ENCODE measurements at places on chromosomes 3 and 15.
A peak's percentile ranks its signal among the peaks of the same experiment; 100 is the strongest.

DNA sequence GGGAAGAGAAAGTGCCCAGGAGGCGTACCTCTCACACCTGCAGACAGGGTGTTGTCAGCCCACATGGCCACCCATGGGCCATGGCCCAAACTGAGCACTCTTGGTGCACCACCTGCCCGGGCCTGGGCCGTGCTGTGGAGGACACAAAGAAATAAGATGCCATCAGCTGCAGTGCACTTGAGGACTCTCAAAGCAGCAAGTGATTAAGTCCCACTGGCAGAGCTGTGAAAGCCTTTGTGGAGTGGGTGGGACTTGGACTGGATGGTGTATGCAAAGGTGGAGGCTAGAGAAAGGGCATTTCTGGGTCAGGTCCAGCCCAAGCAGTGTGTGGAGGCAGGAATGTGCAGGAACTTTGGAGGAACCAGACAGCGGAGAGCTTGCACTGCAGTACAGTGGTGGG is 122.3 kb downstream of the MEGF11 start:
- no peak for DNase-seq

DNA sequence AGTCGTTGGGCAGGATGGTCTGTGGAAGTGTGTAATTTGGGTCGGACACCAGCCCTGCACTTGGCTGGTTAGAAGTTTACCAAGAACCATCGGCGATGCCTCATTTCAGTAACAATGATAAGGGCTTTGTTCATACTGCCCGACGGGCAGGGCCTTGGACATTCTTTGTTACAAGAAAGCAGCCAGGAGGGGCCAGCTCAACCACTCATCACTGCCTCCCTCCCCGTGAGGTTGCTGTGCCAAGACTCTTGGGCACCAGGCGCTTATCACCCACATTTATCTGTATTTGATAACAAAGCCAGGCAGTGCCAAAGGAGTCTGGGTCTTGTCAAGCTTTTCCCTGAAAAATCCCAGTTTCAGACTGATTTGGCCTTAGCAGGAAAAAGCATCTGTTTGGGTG is 235.0 kb downstream of the ADAMTS17 start:
- DNase-seq = no peak

DNA sequence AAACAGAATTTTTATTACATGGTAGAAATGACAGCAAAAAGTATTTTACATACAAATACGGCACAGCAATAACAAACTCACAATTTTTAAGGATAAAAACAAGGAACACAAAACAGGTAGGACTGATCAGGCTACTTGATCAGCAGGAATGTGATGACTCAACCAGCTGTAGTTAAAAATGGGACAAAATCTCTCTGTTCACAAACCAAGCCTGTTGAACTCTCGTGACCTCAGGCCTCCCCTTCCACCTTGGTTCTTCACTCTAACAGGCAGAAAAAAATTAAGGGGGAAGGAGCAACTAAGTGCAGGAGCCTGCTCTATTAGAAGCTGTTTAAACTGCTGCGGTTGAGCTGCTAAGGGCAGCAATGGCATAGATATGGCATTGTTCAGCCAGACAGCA is 18.7 kb downstream of the FBXL22 start:
- no peak for DNase-seq

DNA sequence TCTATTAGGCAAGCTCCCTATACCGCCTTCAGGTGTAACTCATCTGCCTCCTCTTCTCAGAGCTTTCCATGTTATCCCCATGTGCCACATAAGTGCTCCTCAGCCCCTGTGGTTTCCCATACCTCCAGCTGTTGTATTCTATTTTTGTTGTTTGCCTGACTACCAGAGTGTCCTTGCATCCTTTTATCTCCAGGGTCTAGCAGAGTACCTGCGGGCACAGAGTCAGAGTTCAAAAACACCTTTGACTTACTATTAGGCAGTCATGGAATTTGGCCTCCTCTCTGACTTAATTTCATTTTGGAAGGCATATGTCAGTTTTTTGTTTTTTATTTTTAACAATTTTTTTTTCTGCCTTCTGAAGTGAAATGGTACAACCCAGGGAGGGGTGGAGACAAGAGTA is 7.1 kb downstream of the GPR87 start:
- DNase-seq = no peak

DNA sequence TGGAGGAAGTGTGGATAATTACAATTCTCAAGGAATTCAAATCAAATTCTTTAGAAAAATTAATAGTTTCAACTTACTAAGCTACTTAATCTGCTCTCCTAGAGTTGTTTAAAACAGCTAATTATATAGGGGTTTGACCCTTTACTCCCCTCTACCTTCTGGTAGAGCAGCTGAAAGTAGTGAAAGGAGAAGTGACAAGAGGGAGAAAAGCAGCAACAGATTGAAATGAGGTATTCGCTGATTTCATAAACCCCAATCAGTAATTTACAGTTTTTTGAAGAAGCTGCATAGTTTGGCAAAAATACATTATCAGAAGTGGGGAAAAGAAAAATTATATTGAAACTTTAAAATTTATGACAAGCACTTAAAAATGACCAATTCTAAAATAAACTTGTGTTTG is 52.8 kb downstream of the ZMAT3 start:
- DNase-seq = no peak

DNA sequence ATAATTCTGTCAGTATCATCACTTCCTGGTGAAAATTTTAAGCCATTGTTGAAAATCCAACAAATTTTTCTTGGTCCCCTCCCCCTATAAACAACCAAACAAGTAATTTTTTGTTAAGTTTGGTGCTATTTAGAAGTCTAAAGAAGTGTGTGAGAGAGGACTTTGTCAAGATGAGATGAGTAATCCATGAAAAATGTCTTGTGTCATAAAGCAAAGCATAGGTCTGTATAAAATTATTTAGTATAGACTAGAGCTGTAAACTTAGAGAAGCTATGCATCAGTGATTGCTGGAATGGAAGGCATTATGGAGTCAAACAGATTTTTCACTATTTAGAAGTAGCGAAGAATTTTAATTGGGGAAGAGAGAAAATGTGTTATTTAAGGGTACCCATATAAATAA is 31.4 kb downstream of the MAPK6 start:
- no peak for DNase-seq

- DNase-seq = no peak
Observed at GRCh38 chr3:142436951-142437585, 10.8 kb downstream of the XRN1 start.

- no peak for DNase-seq
Observed at GRCh38 chr3:107928084-107928445, 162.8 kb downstream of the CD47 start.

- DNase-seq = peak; percentile 21
Observed at GRCh38 chr15:38002883-38003477, 68.5 kb downstream of the TMCO5A start.

GRCh38 chr3:160697637-160698380 is 20.8 kb downstream of the ARL14 start:
- DNase-seq = no peak

GRCh38 chr15:88256279-88257230 is at the start of gene NTRK3:
TSS of gene NTRK3 (minus strand) at chr15:88256739. CDS start at chr15:88256153, 586 bp downstream.
- no peak for DNase-seq

- DNase-seq = no peak
Observed at GRCh38 chr3:80018375-80018774, 250.6 kb upstream of the ROBO1 start.

DNA sequence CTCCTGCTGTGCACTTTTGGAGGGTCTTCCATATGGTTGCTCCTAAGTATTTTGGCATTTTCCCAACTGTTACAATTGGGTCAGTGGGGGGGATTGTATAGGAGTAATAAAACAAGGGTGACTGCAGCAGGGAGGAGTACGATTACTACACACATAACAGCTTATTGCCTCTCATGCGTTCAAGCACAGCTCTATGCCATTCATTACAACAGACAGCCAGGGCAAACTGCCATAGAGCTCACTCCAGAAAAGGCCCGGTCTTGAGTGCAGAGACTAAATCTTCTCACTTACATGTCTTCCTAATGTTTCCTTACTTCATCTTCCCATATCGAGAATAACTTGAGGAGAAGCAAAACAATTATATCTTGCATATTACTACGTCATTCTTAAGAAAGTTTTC is 1.4 kb upstream of the CHMP2B start:
- no peak for DNase-seq

GRCh38 chr3:77868725-77869124 is 828.8 kb downstream of the ROBO2 start:
- no peak for DNase-seq

GRCh38 chr3:141915766-141916165 is 39.3 kb downstream of the ATP1B3 start:
- no peak for DNase-seq

GRCh38 chr3:42505849-42506410 is 3.5 kb downstream of the VIPR1 start:
- DNase-seq = no peak

- DNase-seq = no peak
Observed at GRCh38 chr3:171542976-171543375, 82.8 kb upstream of the TNIK start.

- peak; percentile 70 for DNase-seq
Observed at GRCh38 chr3:76107935-76108570, 322.7 kb upstream of the ZNF717 start.

DNA sequence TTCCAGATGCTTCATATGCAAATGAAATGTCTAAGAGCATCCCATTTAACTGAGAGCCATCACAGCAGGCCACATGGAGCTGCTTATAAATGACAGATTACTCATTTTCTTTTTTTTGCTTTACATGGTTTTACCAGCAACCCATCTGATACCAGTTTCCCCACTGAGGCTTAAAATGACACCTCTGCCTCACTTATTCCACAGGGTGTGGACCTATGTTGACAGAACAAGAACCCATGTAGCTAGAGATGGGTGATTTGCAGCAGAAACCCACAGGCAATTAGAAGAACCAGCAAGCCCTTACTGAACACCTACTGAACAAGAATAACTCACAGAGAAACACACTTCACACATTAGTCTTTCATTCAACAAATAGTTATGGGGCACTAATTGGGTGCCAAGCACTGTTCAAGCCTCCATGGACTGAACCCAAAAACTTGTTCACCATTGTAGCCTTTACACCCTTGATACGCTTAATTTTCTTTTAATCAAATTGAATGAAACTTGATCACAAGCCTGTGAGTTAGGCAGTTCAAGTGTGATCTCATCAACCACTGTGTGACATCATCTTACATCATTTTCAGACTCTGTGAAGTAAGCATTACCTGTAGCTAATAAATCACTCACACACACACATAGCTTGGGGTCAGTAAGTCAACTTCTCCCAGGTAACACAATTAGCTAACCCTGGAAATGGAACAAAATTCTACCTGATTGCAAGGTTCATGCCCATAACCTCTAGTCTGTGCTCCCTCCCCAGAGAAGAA is 45.4 kb downstream of the MAGI1 start:
- no peak for DNase-seq

GRCh38 chr3:4994823-4995499 is 15.7 kb downstream of the BHLHE40 start:
- no peak for DNase-seq

DNA sequence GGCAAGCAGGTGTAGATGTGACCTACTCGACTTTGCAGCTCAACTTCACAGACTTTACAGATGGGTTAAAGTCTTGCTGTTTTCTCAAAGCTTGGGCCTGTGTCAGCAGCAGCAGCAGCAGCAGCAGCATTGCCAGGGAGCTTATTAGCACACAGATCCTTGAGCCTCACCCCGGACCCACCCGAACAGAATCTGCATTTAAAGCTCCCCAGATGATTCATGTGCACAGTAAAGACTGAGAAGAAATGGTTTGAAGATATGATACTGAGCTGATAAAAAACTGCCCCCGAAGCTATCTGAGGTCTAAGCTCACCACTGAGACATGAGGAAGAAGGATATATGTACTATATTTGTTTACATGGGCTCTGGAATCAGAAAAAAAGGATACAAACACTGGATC is 231.7 kb downstream of the ARPP21 start:
- no peak for DNase-seq

- DNase-seq = no peak
Observed at GRCh38 chr3:54878145-54878544, 49.7 kb downstream of the LRTM1 start.

GRCh38 chr15:70584838-70585706 is 178.3 kb downstream of the UACA start:
- DNase-seq = no peak

DNA sequence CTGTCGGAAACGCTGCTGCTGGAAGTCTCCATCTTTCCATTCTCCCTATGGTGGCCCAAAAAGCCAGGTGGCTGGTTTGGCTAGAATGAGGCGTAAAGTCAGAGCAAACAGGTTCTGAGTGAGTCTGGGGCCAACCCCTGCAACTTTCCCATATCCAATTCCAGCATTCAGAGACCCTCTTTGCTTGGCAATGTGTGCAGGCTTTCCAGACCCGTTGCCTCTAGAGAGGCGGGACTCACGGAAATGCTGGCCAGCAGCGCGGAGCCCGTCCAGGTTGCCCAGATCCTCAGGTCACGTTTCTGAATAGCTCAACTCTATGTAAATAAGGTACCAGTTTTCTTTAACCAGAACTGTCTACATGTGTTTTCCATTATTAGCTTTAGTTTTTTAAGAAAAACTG is 68.0 kb downstream of the VGLL4 start:
- DNase-seq = no peak

- DNase-seq = no peak
Observed at GRCh38 chr3:34070831-34071585, 272.6 kb downstream of the PDCD6IP start.

DNA sequence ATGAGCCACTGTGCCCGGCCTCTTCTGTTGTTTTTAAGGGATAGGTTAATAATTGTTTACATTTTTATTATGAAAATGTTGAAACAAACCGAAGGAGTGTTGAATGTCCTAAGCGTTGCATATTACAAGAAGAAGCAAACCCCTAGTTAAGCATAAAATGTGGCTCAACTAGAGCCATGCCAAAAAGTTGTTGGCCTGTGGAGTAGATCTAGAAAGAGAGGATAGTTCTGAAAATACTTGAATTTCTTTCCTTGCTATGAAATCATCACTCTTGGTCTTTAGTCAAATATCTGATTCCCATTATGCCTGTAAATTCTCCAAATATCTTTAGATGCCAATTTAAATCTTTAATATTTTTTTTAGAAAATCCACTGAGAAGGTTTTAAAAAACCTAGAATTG is 12.8 kb downstream of the RBP2 start:
- DNase-seq = no peak

GRCh38 chr3:36893826-36894225 is 51.0 kb downstream of the TRANK1 start:
- no peak for DNase-seq

GRCh38 chr3:32420126-32421038 is 28.7 kb downstream of the CMTM7 start:
- peak; percentile 25 for DNase-seq

Measured in Kasumi-1 (cell line).